ENCODE measurements at places on chromosomes 6 and 20.

GRCh38 chr6:57173886-57174510, 1.9 kb downstream of the BAG2 start:
- no peak for DNase-seq

- no peak for DNase-seq
These were observed 129.0 kb downstream of the MMS22L start for GRCh38 chr6:97154015-97154414.

DNA sequence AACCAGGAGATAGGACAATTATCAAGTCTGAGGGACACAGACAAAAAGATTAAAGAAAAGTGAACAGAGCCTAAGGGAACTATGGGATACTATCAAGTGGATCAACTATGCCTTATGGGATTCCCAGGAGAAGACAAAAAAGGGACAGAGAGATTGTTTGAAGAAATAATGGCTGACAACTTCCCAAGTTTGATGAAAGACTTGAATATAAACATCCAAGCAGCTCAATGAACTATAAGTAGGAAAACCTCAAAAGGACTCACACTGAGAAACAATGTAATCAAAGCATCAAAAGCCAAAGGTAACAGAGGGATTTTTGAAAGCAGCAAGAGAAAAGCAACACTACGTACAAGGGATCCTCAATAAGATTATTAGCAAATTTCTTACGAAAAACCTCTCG, 11.0 kb downstream of the ZNF133 start:
- DNase-seq, result no peak

DNA sequence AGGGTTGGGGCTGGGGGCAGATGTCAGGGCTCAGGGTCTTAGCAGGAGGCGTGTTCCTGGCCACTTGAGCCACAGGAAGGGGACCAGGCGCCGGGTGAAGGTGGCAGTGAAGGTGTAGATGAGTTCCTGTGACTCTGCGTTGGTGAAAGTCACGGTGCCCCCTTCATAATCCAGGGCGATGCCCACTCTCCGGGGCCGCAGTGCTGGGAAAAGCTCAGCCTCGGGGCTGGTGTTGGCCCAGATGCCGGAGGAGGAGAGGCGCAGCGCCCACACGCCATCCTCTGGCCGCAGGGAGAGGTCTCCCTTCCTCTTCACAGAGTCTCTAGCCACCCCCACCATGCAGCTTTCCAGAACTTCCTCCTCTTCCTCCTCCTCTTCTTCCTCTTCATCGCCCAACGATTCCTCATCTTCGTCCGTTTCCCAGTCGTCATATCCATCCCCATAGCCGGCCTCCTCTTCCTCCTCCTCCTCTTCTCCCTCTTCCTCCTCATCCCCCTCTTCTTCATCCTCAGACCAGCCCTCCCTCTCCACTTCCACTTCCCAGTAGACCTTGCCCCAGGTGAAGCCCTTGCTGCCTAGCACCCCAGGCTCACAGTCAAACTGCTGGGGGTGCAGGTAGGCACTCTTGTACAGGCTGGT, 22.6 kb downstream of the TRIM15 start:
- no peak for DNase-seq

GRCh38 chr6:15365273-15365687, 119.4 kb downstream of the JARID2 start:
- DNase-seq, result peak; percentile 76

GRCh38 chr6:80543598-80544222, 437.2 kb downstream of the BCKDHB start:
- DNase-seq, result no peak

DNA sequence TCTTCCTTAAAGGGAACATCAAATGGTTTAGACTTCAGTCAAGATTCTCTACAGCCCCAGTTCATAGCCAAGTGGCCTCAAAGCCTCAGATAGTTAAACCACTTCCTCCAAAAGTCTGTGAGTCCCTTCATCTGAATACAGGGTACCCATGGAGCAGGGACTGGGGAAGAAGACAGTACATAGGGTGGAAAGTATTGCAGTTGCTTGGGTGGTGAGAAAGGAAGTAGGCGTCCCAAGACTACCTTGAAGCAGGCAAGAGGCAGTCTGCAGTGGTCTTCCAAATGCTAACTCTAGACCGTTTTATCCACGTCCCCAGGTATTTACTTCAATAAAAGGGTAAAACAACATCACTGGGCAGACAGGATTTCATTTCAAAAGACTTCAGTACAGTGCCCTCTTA, 2.0 kb downstream of the FYN start:
- no peak for DNase-seq

GRCh38 chr20:10857352-10858070, 183.7 kb upstream of the JAG1 start:
- no peak for DNase-seq

- no peak for DNase-seq
These were observed 86.6 kb upstream of the RNF24 start for GRCh38 chr20:4101910-4102309.

- no peak for DNase-seq
These were observed 3.8 kb upstream of the WFDC12 start for GRCh38 chr20:45128099-45128498.

DNA sequence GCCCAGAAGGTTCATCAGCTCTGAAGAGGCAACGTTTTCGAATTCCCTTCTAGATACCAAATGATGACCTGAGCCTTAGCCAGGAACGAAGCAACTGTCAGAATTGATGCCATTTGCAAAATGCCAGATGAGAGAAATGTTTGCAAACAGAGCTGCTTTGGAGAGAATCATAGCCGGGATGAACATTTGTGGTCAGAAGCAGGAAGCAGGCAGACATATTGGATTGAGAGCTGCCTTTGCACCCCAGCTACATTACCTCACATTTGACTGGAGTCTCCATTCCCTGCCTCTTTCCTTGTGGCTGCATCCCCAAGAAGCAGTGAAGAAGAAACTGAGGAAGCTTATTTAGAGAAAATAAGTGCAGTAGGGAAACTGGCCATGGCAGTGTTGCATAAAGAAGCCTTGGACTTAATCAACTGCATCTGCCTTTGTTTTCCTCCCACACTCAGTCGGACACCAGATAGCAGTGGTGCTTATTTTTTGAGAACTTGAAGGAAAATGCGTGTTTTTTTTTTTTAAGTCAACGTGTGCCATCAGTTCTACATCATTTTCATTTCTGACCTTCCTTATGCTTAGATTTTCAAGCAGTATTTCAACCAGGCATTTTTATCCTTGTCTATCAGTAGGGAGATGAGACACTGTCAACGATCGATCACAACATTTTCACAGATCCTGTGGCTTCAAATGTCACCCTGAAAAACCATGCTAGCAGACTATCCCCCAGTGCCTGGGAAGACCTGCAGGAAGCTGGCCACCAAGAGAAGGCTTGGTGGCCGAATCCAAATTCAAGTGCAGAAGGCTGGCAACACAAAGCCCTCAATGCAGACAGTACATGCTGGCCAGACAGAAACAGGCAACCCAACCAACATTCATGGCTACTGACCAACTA, 541.2 kb upstream of the JARID2 start:
- DNase-seq, result no peak

GRCh38 chr20:44747166-44748004, 1.7 kb downstream of the KCNK15 start:
- DNase-seq, result peak; percentile 36

DNA sequence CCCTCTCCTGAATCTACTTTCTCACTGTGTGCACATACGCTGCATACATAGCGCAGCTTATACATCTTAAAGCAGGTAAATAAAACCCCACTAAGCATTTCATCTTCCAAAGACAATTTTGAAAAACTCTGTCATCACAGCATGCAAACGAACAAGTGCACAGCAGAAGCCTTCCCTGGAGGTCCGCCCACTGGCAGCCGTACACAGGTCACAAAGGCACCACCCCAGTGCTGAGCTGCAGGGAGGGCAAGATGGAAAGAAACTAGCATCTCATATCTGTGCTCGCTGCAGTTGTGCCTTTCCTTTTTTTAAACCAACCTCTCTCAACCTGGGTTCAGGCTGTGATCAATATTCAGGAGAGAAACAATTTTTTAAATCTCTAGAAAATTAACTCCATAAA, 73.3 kb downstream of the HUS1B start:
- no peak for DNase-seq

DNA sequence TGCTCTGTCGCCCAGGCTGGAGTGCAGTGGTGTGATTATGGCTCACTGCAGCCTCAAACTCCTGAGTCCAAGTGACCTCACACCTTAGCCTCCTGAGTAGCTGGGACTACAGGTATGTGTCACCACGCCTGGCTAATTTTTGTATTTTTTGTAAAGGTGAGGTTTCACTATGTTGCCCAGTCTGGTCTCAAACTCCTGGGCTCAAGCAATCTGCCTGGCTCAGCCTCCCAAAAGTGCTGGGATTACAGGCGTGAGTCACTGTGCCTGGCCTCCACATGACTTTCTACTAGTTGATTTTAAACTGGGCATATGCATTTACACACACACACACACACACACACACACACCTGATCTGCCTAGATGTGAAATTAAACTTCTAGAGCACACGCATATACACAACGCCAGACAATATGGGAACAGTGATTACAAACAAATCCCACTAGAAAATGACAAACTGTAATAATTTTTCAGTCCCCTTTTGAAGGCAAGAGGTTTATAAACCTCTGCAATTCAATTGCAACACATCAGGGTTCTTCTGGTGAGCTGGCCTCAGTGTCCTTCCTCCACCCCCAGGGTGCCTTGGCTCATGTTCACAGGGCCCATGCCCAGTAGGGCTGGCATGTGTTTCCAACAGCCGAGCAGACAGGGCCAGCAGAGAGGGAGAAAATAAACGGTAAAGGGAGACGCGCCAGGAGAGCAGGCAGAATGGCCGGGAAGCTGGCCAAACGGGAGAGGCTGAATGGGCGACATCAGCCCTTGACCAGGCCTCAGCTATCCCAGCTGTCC, 31.2 kb downstream of the PARD6B start:
- peak; percentile 48 for DNase-seq

DNA sequence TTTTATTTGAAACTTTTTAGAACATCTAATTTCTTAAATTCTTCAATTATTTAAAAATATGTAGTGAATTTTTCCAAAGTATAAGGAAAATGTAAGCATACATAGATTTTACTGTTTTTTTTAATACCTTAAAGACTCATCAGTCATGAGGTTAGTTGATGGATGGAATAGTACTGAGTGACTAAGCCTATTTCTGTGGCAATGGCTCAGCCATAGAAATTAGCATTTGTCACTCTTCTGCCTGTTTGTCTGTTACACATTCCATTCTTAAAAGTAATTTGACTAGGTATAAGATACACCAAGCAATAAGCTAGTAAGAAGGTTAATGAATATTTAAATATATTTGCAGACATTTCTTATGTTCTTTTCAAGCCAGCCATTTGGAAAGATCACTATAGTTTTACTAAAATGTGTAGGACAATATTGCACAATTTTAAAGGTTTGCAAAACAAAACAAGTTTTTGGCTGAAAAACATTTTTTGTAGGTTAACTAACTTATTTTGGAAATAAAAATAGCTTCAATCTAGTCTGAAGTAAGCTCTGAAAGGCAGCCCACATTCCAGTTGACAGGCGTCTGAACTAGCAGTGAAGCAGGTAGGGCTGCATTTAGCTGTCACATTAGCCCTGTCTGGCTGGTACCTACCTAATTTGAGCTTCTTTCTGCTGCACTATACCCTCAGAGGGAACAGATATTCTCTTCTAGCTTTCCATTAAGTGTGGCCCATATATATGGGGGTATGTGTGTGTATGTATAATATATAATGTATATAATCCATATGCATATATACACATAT, 385.7 kb downstream of the GRIK2 start:
- DNase-seq, result no peak

- no peak for DNase-seq
These were observed 114.8 kb downstream of the DST start for GRCh38 chr6:56527934-56528333.

GRCh38 chr6:113719064-113719463, 138.1 kb upstream of the MARCKS start:
- no peak for DNase-seq

- no peak for DNase-seq
These were observed 510.8 kb downstream of the PTPRT start for GRCh38 chr20:42678895-42679294.

GRCh38 chr6:22221211-22221610, 75.6 kb downstream of the PRL start:
- DNase-seq, result no peak

- DNase-seq, result no peak
These were observed 272.3 kb downstream of the TENT5A start for GRCh38 chr6:81480139-81480538.

DNA sequence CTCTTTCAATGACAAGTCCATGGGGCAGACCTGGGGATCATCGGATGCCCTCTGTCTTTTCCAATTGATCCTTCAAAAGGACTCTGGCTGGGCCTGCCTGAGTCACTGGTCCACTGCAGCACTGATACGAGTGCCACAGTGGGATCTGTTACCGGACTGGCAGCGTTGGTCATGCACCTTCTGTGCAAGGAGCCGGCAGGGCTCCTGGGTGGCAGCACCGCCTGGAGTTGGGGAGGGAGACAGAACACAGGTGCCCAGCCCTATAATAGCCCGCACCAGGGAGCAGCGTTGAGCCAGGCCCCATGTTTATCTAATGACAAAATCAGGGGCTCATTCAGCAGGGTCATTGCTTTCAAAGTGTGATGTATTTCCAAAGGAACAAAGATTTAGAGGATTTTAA, 64.2 kb upstream of the NXT1 start:
- DNase-seq, result no peak

DNA sequence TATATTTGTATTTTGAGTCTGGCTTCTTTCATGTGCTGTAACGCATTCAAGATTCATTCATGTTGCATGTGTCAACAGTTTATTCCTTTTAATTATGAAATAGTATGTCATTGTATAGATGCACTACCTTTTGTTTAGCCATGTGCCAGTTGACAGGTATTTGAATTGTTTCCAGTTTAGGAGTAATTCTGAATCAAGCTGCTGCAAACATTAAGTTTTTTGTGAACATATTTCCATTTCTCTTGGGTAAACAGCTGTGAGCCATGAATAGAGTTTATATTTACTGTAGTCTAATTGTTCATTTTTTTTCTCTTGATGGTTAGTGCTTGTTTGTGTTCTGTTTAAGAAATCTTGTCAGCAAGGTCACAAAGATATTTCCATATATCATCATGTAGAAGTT, 142.4 kb upstream of the RIPOR2 start:
- no peak for DNase-seq

GRCh38 chr20:25198663-25199383, 3.3 kb downstream of the ENTPD6 start:
- DNase-seq, result no peak

DNA sequence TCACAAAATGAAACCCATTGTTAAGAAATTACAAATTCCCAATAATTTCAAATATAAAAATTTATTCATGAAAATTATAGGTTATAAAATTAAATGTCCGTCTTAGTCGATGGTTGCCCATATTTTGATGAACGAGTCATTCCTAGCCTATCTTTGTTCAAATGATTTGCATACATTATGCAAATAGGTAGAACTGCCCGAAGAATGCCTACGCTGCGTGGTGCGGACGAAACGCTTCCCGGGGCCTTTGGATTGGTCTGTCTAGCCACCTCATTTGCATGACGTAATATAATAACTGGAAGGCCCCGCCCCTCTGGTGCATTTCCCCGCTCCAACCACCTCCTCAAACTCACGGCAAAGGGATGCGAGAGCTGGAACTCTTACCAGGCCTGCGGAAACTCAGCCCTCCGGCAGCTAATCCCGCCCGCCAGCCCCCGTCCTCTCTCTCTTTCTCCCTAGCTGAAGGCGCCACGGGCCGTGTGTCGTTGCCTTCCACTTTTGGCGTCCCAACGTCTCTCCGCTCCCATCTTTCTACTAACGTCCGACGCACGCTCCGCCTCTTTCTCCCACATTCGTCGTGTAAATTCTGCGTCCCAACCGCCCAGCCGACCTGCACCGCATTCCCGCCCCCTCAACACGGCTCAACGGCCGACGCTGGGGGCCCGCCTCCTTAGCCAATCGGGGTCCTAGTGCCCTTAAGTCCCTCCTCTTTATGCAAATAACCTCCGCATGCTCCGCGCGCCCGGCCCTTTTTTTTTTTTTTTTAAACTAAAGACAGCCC, 520 bp upstream of the PRRC2A start:
- DNase-seq, result peak; percentile 98
